RPMI8226 (cell line): ENCODE measurements at places on chromosomes 1 and 21.

DNA sequence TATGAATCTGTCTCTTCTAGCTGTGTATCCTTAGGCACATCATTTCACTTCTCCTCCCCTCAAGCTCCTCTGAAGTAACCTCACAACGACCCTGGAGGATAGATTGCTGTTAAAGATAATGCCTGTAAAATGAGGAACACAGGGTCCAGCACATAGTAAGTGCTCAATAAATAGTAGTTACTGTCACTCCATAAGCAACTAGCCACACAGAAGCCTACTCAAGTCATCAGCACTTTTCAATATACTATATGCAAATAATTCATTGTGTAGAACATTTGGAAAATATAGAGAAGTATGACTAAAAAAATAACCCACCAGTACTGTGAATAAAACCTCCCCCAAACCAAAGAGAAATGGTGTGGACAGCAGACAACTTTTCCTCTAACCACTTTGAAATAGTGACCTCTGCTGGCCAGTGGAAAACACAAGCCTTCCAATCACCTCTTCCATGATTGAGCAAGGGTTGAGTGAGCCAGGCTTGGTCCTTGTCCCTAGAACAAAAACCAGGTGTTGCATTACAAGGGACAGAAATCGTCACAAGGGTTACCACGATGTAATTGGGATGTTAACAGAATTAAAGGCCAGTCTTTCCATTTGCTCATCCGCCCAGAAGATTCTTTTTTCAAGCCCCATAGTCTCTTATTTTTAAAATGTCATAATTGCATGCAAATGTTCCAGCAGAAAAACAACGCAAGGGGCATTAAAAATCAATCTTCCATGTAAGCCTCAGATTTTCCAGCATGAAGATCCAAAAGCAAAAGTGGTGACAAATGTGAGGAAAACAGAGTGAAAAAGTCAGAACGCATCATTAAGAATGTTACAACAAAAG, 15.7 kb upstream of the GLIS1 start:
- peak; percentile 65 for DNase-seq

- no peak for DNase-seq
These were observed 53.3 kb upstream of the TINAGL1 start for GRCh38 chr1:31523012-31523411.

DNA sequence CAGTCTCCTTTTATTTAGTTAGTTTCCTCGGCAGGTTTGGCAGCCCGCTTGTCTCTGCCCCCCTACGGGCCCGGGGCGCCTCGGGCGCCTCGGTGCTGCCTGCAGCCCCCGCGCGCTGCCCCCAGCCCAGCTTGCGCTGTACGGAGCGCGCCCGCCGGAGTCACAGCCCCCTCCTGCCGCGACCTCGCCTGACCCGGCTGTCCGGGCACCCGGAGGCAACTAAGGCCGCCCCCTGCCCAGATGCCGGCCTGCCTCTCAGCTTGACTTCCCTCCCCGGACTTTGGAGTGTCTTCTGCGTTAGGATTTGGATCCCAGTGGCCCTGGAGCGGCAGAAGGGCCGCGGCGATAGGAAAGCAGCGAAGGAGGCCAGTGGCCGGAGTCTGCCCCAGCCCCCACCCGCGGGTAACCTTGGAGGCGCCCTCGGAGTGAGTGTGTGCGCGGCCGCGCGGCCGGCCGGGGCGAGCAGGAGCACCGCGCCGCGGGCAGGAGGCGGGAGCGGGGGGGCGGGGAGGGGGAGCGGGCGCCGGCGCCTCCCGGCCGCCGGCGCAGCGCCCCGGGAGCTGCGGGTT, 7.6 kb downstream of the CDKN2C start:
- no peak for DNase-seq

- peak; percentile 66 for DNase-seq
These were observed 2.2 kb downstream of the PAQR6 start for GRCh38 chr1:156245451-156246232.

DNA sequence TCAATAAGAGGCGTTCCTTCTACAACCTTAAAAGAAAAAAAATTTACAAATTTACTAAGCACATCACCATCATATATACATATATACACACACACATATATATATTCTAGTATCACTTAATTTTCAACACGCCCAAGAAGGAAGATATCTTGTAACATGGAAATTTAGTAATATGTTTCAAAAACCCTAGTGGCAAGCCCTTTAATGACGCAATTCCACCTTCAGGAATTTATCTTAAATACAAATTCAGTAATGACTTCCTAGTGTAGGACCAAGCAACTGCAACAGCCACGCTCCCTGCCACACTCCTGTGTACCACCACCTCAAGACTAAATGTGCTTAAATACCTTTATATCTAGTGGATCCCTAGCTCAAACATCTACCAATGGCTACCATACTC, 12.5 kb downstream of the LBR start:
- no peak for DNase-seq

DNA sequence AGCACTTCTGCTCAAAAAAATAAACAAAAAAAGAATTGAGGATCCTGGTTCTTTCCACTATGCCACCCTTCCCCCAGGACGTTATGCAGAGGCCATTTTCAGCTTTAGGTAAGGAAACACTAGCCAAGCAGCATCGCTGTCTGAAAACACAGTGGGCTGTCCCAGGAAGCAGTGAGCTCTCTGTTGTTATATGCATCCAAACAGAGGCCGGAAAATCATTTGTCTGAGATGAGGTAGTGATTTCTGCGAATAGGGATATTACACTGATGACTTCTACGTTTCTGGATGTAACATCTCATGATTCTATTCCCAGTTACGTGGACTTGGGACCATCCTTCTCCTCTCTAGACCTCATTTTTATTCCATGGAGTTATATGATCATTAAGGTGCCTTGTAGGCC, 137.2 kb downstream of the OMA1 start:
- no peak for DNase-seq

DNA sequence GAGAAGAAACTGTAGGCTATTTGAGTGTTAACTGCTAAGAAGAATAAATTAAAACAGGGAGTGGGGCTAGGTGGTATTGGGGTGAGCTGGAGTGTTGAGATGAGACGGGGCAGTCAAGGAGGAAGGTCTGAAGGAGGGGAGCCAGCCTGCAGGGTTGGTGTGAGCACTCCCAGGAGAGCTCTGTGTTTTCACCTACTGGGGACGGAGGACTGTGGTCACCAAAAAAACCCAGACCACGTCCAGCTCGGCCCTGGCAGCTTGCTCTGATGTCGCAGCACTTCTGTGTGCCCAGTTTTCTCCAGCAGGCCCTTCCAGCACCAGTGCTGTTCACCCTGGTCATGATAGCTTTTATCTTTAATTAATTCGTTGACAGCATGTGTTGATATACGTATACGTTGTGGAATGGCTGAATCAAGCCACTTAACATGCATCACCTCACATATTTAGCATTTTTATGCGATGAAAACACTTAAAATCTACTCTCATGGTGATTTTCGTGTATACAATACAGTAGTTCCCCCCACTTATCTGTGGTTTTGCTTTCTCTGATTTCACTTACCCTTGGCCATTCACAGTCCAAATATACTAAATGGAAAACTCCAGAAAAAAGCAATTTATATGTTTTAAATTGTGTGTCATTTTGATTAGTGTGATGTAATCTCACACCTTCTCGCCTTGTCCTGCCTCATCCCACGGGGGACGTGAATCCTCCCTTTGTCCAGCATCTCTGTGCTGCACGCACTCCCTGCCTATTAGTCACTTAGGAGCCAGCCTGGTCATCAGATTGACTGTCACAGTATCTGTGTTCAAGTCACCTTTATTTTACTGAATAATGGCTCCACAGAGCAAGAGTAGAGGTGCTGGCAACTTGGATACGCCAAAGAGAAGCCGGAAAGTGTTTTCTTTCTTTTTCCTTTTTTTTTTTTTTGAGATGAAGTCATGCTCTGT, 12.3 kb downstream of the FAM3B start:
- DNase-seq: no peak

DNA sequence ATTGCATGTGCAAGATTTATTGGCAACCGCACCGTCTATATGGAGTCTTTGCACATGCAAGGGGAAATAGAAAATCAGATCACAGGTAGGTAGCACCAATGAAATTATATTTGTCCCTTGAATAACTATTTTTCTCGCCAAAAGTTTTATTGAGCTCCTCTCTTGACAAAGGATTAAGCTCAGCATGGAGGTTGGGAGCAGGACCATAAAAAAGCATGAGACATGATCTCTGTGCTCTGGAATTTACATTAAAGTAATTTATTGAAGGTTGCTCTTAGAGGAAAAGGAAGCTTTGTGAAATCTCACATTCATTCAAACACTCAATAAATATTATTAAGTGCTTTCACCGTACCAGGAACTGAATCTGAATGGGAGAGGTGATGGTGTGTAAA, 66.0 kb upstream of the UBE2U start:
- DNase-seq: no peak

DNA sequence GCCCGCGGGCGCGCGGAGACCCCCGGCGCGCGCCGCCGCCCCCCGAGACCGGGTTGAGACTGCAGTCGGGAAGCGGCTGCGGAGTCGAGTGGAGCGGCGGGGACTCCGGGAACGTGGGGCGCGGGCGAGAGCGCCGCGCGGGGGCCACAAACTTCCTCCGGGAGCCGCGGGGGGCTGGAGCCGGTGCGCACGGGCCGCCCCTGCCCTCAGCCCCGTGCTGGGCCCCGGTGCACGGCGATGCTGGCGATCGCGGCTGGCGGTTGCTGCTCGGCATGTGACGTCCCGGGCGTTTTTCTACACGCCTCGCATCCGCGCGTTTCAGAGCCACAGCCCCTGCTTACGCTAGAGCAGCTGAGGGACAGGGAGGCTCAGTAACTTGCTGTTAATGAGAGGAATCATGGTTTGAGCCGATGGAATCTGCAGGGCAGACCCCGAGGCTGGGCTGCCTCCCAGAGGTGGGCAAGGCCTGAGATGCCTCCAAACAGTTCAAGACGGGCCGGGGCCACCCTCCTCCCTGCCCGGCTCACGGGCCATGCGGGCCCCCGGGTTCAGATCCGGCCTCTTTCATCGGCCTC, 520 bp downstream of the TMEM201 start:
- DNase-seq: peak; percentile 57

GRCh38 chr1:174872615-174873058, 127.1 kb upstream of the CACYBP start:
- DNase-seq: no peak

DNA sequence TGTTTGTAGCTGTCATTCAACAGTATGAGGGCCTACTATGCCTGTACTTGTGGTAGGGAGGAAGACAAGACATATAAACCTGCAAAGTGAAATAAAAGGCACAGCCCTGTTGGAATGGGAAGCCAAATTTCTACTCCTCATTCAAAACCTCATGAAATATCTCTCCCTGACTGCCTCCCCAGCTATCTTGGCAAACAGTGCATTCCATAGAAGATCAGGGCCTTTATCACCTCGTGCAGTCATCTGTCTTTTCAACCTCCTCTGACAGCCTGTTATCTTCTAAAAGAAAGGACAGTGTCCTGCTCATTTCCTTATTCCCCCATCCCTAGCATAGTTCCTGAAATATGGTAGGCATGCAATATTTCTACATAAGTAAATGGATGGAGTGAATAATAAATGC, 71.0 kb downstream of the SH3GLB1 start:
- DNase-seq: no peak

- DNase-seq: no peak
These were observed 102.8 kb downstream of the CDC7 start for GRCh38 chr1:91603409-91603808.

- DNase-seq: peak; percentile 32
These were observed 195.0 kb upstream of the OLFM3 start for GRCh38 chr1:102191723-102192122.

GRCh38 chr1:202056644-202057334, 46.4 kb downstream of the ELF3 start:
- peak; percentile 27 for DNase-seq

DNA sequence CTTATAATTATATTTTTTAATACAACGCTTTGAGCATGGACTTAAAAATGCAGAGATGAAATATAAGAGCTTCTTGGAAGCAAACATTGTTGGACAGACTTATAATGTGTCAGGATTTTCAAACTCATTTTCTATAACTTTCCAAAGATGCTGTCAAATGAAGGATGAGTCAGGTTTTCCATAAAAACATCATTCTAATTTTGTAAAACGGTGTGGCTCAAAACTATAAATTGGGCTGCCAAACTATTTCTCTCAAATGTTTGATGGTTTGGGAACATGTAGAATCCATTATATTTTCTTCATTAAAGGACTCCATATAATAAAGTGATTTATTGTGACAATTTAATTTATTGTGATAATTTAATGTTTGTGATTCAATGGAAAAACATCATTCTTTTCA, 511.2 kb downstream of the USP25 start:
- no peak for DNase-seq

DNA sequence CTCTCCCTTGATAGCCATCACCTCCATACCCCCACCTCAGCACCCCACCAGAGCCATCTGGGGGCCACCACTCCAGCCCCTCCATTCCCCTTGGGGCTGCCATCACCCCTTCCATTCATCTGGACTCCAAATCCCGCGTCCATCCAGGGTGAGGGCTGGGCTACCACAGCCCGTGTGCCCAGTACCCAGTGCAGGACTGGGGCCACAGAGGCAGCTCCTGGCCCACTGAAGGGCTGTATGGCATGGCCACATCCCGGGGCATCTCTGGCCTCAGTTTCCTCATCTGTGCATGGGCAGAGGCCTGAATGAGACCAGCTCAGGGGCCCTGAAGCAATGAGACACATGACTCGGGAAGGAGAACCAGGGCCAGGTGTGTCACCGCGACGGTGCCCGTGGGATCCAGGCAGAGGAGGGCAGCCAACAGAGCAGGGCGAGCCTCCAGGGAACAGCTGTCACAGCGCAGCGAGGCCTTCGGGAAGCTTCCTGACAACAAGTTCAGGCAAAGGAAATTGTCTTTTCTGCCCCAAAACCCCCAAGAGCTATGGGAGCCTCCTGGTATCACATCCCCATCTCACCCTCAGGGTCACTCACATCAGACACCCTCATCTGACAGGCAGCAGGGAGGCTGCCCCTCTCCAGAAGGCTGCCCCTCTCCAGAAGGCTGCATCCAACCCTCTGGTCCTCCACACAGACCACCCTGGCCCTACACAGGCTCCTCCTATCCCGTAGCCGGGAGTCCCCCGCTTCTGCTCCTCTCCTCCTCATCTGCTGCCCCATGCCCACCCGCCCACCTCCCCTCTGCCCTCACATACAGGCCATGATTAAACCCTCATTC, 76.3 kb downstream of the MEGF6 start:
- no peak for DNase-seq

- DNase-seq: no peak
These were observed 108.4 kb downstream of the ROR1 start for GRCh38 chr1:63882048-63882704.

DNA sequence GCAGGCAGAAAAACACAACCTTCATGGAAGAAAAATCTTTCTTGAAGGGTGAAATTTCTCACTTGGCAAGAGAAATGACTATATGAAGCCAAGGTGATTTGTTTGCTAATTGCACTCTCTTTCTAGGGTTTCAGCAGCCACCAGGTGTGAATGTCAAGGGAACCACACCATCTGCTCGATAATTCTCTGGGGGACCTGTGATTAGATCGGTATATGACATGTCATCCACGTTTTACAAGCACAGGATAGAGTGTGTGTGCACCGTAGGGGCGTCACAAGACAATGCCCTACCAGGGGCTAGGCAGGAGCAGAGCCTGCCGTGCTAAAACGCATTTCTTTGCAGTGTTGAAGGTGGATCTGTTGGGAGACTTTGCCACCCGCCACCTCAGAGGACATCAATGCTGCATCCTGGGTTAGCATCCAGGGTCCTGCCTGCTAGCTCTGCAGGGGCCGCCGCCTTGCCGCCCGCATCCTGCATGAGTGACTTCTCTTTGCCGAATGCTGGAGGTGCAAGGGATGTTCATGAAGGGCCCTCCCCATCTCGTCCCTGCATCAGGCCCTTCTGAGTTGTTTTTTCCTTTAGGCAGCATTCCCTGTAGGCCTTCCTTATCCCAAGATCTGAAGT, 37.8 kb upstream of the CCSAP start:
- no peak for DNase-seq
